NCI-H2081 treated with DMSO at 0.1 percent for 48 hours (cell line): ENCODE measurements at places on chromosomes 7 and 10.

GRCh38 chr10:48495282-48496045 lies 109.4 kb downstream of the ARHGAP22 start:
- DNase-seq, result no peak

GRCh38 chr7:30422922-30423321 lies 55.7 kb downstream of the NOD1 start:
- no peak for DNase-seq

DNA sequence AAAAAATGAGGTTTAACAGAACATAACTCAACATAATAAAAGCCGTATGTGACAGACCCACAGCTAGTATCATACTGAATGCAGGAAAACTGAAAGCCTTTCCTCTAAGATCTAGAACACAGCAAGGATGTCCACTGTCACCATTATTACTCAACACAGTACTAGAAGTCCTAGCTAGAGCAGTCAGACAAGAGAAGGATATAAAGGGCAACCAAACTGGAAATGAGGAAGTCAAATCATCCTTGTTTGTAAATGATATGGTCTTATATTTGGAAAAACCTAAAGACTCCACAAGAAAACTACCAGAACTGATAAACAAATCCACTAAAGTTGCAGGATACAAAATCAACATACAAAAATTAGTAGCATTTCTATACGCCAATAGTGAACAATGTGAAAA lies 45.9 kb downstream of the C10orf71 start:
- DNase-seq, result no peak

DNA sequence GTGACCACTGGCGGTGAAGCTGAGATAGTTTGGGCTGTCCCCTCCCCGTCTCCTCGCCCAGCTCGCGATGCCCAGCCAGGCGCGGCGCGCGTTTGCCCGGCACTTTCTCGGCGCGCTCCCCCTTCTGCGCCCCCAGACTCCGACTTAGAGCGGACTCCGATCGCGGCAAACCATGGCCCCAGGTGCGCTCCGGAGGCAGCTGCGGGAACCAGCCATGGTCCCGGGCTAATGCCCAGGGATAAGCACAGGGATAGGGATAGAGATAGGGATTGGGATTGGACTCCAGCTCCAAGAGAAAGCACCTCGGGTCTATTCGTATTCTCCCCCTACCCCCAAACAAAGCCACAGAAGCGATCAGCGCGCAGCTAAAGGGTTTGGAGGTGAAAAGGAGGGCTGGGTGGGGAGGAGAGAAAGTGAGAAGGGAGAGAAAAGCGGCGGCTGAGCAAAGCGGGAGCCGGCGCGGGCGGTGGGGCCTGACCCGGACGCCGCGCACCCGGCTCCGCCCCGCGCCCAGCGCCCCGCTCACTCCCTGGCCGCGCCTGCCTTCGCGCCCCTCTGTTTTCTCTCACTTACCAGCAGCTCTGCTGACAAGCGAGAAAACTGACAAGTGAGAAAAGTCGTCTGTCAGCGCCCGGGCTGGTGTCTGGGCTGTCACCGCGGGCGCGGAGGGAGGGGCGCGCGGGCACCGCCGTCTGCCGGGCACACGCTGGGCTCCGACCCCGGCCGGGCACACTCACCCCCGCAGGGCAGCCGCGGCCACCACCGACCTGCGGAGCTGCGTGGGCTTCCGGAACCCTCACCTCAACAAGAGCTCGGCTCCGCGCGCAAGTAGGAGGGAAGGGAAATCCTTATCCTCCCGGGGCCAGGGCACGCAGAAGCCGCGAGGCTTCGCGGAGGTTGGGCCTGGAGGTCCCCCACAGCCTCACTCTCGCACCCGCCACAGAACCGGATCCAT lies at the start of gene PDE1C:
Gene PDE1C, minus strand, starts transcription at position 2 of the 955 bp plus-strand sequence.
- no peak for DNase-seq

DNA sequence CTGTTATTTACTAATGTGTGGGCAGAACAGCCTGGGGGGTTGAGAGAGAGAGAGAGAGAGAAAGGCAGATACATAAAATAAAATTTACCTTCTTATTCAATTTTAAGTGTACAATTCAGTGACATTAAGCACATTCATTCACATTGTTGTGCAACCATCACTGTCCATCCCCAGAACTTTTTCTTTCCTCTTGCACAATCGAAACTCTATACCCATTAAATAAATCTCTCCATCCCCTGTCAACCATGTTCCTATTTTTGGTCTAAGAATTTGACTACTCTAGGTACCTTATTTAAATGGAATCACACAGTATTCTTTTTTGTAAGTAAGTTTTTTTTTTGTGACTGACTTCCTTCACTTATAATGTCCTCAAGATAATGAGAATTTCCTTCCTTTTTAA lies 181.6 kb downstream of the SND1 start:
- DNase-seq, result no peak

- no peak for DNase-seq
These were observed 563.4 kb downstream of the ACTR3B start for GRCh38 chr7:153322991-153323390.

DNA sequence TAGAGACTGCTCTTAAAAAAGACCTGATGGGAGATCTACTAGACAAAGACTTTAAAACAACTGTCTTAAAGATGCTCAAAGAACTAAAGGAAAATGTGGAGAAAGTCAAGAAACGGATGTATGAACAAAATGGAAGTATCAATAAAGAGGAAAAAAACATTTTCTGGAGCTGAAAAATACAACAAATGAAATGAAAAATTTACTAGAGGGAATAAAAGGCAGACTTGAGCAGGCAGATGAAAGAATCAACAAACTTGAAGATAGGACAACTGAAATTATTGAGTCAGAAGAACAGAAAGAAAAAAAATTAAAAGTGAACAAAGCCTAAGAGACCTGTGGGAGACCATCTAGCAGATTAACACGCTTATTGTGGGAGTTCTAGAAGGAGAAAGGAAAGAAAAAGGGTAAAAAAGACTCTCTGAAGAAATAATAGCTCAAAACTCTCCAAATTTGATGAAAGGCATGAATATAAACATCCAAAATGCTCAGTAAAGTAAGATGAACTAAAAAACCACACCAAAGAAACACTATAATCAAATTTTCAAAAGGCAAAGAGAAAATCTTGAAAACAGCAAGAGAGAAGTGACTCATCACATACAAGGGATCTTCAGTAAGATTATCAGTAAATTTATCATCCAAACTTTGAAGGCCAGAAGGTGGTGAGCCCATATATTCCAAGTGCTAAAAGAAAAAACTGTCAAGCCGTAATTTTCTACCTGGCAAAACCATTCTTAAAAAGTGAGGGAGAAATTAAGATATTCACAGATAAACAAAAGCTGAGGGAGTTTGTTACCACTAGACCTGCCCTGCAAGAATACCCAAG lies 83.2 kb downstream of the SCRN1 start:
- DNase-seq, result no peak

- DNase-seq, result no peak
These were observed 190.1 kb upstream of the GDF10 start for GRCh38 chr10:47109906-47110305.

DNA sequence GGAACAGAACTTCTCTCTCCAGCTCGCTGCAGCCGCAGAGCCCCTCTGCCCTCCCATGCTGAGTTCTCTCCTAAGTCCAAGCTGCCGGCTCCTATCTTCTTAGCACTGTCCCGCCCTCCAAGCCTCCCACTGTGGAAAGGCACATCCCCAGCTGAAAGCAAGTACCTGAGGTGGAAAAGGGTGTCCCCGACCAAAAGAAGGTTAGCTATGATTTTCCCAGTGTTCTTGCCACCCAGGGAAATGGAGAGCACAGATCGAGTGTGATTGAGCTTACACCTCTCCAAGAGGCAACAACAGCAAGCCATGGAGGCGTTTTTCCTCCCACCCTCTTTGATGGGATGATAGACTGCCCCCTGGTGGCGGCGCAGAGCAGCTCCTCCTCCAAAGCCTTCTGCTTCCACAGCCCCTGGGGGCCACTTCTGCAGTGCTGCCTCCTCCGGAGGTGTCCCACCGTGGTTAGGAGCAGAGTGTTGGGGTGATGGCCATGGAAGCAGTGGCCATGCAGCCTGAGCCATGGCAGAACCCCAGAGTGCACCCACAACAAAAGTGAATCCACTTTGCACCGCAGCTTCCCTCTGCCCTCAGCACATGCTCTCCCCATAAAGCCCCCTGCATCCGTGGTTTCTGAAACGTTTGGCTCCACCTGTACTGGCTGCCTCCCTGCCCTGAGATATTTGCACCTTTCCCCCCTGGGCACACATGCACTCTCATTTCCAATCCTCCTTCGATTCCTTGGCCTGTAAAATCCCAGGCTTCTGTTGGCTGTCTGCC lies 143.1 kb upstream of the STK17A start:
- no peak for DNase-seq

DNA sequence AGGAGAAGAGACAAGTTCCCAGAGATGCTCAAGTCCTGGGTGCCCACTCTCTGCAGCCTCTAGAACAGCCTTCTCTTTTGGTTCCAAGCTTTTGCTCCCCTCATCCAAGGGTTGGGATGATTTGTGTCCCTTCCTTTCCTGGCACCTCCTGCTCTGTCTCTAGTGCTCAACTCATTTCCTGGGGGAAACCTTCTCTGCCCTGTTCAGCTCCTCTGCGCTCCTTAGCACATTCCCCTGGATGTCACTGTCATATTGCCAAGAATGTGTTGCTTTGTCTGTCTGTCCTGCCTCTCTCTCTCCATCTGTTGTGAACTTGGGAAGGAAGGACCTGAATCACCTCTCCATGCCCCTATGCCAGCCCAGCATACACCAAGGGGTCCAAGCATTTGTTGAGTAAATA lies 5.1 kb upstream of the LBX1 start:
- no peak for DNase-seq

DNA sequence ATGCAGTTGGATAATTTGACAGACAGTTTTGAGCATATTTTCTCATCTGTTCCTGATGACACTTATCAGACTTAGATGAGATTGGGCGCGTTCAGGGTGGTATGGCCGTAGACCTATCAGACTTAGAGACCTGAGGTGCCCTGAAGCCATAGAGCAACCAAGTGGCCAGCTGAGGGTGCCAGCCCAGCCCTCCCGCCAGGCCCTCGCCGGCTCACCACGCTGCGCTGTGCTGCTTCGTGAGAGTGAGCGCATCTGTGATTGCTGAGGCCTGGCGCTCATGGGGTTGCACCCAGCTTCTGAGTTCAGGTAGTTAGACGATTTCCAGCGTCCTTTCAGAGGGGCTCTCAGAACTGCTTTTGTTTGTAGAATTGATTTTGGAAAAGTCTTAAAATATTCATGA lies 10.2 kb downstream of the FBH1 start:
- DNase-seq, result no peak

DNA sequence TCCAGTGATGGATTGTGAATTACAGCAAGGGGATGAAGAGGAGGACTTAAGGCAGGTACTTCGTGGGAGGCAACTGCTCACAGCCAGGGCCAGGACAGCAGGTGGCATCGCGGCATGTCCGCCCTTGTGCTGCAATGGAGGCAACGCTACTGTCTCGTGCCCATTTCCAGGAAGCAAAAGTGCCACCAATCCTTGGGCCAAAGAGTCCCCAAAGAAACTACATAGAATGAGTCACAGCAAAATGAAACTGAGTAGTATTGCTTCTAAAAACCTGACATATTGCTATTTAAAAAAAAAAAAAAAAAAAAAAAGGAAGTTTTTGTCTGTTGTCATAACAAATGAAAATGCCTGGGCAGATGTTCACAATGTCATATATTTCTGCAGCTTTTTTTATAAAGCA lies 46.6 kb downstream of the RSU1 start:
- no peak for DNase-seq

- DNase-seq, result peak; percentile 51
These were observed 39.8 kb downstream of the SPOCK2 start for GRCh38 chr10:72048450-72049124.

GRCh38 chr10:69489506-69490090 lies 38.3 kb downstream of the TSPAN15 start:
- no peak for DNase-seq

- DNase-seq, result no peak
These were observed 55.8 kb downstream of the LRMDA start for GRCh38 chr10:75487087-75487754.

DNA sequence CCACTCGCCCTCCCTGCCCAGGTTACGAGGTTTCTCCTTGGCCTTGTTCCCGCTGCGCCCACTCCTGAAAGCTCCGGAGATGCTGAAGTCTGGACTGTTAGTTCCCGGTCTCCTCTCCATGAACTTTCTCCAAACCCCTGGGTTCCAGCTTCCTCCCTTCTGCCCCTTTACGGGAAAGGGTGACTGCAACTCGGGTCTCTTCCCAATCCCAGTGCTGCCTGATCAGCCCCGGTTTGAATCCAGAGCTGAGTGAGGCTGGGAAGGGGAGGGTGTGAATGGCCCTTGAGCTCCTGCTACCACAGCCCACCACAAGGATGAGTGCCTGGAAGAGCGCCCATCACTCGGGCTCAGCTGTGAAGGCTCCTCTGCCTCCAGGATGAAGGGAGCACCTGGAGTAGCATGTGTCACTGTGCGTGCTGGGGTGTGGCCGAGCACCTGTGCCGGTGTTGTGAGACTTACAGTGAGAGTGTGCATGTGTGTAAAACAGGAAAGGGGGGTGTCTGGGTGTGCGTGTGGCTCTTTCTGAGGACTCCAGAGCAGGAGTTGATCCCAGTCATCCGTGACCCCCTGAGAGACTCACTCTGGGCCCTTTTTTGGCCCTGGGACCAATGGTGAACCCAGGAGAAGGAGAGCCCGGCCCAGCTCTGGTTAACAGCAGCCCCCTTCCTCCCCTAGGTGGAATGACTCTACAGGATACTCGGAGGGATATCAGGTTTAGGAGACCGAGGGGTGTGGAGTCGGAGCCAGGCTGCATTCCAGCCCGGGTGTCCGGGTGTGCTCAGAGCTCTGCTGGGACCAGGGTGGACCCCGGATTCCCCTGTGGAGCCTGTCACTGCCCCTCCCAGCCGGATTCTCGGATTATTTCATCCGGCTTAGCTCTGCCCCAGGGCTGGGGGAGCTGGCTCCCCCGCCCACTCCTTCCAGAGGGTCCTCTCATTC lies 1.1 kb upstream of the ZNF467 start:
- no peak for DNase-seq

- DNase-seq, result no peak
These were observed 229.2 kb downstream of the TCF7L2 start for GRCh38 chr10:113179265-113179664.

DNA sequence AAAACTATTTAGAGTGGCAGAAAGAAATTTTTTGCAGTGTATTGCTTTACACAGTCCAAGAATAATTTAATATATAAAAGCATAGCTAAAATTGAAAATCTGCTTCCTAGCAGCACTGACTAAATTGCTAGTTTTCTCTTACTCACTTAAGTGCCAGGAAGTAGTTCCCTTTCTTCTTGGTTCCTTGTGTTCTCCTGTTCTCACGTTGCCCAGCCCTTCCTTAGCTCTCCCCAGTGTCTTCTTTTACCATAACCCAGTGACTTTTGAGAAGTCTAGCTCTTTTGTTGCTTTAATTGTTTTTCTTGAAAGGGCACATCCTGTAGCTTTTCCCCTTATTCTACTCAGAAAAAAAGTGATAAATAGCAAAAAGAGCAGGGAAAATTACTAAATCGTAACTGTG lies 215.5 kb downstream of the THSD7A start:
- no peak for DNase-seq

- DNase-seq, result peak; percentile 76
These were observed 307.4 kb upstream of the AOAH start for GRCh38 chr7:37031571-37032257.

- no peak for DNase-seq
These were observed 41.1 kb upstream of the INPP5A start for GRCh38 chr10:132496360-132497062.

GRCh38 chr10:96988426-96988825 lies 156.3 kb downstream of the LCOR start:
- DNase-seq, result no peak
